ENCODE measurements at places on chromosomes 1 and 21.

DNA sequence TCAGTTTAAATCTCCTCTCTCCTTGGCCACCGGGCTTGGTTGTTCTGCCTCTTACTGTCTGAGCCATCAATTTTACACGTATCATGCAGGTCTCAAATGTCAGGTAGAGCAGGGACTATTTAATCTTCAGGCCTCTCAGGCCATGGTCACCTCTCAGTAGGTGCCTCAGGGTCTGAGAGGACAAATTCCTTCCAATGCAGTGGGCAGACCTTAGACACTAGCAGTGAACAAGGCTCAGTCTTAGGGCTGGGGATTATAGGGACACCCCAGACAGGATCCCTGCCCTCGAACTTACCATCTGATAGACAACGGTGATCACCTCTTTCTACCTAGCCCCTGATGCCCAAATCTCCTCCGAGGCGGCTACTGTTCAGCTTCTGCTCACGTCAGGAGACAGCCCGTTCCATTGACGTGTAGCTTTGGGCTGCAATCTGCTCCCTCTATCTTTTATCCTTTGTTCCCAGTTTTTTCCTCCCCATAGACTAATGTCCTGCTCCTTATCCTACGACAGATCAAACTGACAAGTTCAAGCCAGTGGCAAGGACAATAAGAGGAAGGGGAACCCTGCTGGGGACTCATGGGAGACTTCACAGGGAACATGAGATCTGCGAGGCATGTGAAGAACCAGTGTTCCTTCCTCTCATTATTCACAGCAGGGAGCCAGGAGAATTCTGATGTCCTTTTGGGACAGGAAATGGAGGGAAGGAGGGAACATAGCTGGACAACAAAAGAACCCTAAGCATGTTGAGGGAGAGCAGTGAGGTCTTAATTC, 1.4 kb upstream of the MYOG start:
- DNase-seq: no peak

GRCh38 chr1:181603735-181604410, 120.6 kb downstream of the CACNA1E start:
- DNase-seq: no peak

DNA sequence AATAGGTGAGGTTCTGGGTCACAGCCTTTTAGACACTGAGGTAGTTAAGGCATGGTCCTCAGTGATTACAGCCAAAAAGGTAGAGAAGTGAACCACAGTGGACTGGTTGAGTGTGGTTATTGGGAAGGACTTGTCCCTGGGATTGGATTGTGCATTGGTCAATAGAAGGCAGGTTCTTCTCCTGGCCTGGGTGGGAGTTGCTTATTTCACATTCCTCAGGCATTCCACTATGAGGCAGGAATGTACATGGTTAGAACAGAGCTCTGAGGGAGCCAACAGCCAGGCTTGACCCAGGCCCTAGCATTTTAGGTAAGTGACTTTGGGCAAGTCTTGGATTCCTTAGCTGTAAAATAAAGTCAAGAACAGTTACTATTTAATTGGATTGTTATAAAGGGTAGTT, 97.9 kb upstream of the MARK1 start:
- no peak for DNase-seq

GRCh38 chr21:30234643-30235042, 18.7 kb upstream of the CLDN8 start:
- DNase-seq: no peak

GRCh38 chr1:240001177-240001740, 90.4 kb upstream of the FMN2 start:
- DNase-seq: no peak

GRCh38 chr1:91821126-91821868, 64.7 kb downstream of the TGFBR3 start:
- DNase-seq: no peak

DNA sequence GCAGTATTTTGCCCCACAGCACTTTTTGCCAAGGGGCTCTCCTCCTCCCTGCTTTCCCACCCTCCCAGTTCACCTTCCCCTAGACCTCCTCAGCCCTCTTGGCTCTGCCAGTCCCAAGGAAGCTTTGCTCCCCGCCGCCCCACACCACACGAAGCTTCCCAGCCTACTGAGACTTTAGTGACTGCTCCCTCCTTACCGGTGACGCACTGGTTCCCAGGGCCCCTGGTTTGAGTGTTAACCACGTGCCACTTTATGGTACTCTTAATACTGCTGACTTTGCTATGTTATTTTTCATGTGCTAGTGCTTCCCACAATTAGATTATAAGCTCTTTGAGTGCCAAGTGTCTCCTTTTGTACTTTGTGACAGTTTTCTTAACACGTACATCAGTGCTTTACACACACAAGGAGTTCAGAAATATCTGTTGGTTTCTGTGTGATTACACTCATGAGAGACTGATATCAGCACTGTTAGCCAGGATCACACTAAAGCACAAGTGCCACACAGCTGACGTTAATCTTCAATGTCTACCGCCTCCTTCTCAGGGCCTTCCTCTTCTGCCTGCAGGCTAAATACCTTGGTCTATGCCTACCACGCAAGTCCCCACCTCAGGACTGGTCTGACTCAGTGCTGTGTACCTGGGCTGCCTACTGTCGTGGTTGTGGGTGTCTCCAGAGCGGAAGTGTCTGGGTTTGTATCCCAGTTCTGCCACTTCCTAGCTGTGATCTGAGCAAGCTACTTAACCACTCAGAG, 61.0 kb downstream of the DNTTIP2 start:
- no peak for DNase-seq

DNA sequence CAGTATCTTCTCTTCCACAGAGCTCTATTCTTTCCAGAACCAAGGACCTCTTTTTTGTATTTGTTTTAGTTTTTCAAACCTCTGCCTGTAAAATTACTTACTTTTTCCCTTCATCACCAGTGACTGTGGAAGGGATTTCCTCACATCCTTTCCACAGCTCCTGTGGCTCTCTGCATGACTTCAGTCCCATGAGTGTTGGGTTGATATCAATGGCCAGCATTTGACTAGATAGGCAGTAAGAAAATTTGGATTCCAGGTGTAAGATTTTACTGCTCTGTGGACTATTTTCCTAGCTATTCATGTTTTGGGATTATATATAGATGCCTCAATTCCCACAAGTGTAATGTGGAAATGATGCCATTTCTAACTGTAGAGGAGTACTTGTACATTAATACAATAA, 171.5 kb upstream of the PTBP2 start:
- DNase-seq: no peak

DNA sequence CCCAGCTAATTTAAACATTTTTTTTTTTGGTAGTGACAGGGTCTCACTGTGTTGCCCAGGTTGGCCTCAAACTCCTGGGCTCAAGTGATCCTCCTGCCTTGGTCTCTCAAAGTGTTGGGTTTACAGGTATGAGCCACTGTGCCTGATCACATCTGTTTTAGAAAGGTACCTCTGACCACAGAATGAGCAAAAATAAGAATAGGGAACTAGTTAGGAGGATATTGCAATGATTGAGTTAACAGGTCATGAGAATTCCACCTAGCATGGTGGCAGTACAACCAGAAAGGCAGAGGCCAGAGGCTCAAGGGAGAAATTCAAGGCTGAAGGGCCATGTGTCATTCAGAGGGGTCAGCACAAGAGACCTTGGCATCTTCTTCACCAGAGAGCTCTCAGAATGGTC, 49.6 kb downstream of the ELAPOR1 start:
- no peak for DNase-seq

DNA sequence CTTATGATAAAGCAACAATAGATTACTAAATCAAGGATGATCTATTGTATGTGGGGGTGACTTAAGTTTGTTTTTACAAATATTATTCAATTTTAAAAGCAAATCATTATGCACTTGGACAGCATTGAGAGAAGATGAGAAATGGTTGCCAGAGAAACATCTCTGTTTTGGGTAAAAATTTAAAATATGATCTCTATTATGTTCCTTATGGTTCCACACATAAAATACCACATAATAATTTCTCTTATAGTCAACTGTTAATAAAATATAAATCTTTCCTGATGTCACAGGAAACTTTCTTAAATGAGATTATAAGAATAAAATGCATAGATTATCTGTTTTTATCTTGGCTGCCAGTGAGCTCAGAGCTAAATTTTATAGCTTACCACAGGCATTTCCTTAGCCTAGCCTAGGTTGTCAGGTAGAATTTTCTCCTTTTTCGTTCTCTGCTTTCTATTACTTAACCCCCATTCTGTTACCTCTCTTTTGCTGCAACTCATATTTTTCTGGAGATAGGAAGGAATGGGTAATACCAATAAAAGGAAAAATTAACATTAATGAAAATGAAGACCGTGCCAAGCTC, 109.7 kb downstream of the TGFB2 start:
- no peak for DNase-seq

GRCh38 chr1:56194701-56195300, 384.6 kb downstream of the PLPP3 start:
- DNase-seq: no peak

DNA sequence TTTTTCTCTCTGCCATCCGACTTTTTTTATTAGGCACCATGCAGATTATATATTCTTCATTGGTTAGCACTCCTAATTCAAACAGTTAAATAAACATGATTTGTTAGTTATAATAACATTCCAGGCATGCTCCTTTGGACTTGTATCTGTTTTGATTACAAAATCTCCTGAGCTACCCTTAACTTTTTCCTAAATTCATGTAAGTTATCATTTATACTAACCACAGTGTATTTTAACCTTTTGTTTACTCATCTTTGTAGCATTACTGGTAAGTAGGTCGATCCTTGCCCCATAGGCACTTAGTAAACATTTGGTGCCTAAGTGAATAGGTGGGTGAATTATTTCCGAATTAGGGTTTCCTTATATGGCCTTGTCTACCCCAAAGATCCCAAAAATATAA, 43.8 kb downstream of the MIER1 start:
- DNase-seq: no peak

GRCh38 chr1:20149601-20150325, 10.6 kb downstream of the PLA2G2F start:
- DNase-seq: no peak

DNA sequence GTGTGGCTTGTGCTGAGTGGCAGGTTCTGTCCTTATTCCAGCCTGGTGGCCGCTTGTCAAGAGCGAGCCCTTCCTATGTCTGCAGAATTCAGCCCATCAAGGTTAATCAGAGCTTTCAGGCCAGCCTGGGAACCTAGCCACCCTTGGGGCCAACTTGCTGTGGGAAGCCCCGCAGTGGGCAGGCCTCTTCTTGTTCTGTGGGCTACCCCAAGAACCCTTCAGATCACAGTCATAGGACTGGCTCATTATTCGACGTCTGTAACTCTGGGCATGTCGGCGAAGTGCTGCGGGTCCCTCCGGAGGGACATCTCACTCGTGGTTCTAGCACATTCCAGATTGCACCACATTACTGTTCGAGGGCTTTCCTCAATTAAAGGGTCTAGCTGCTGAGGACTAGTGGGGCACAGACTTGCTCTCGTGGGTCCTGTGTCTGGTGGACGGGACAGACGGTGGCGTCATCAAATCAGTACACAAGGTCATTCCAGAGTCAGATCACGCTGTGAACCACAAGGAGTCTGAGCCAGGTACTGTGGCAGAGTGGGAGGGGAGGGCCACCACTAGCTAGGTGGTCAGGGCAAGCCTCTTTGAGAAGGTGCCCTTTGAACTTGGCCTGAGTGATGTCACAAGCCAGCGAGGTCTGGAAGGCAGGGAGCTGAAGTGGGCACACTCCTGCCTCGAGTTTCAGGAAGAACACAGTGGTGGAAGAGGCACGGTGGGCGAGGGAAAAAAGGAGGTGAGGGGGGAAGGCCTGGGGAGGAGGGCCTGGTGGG, 20.3 kb upstream of the TNFRSF1B start:
- no peak for DNase-seq

- DNase-seq: no peak
Measured at GRCh38 chr21:41377715-41378114, 15.9 kb downstream of the MX2 start.

DNA sequence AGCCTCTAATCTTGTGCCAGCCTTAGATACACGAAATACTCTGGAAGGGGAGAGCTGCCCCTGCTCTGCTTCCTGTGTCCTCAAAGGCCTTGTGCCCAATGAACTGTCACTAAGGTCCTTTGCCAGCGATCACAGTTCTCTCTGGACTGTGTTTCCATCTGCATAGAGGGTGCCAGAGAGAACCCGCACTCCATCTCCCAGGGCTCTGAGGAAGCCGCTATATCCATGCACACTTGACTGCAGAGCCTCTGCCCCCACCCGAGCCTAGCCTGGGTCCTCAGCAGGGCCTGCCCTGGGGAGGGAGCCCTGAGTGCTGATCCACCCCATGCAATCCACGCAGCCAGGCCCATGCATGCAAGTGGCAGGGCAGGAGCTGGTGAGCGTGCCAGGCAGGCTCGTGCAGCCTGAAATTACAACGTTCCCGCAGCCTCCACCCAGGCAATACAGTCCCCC, 30.6 kb upstream of the KIF21B start:
- no peak for DNase-seq

- DNase-seq: peak; percentile 39
Measured at GRCh38 chr1:184973272-184974055, 844 bp downstream of the NIBAN1 start.
